Stimulated activated CD4-positive, alpha-beta T cell treated with anti-CD3 and anti-CD28 coated beads, Interleukin-1b, Interleukin-23, amount 100 ng/mL, for 1 hour (primary cell): ENCODE measurements at places on chromosomes 11 and 22.

- DNase-seq, result no peak
Measured at GRCh38 chr11:2091786-2092463, 47.3 kb downstream of the IGF2 start.

GRCh38 chr11:87212891-87213290 is 175.2 kb downstream of the TMEM135 start:
- no peak for DNase-seq

DNA sequence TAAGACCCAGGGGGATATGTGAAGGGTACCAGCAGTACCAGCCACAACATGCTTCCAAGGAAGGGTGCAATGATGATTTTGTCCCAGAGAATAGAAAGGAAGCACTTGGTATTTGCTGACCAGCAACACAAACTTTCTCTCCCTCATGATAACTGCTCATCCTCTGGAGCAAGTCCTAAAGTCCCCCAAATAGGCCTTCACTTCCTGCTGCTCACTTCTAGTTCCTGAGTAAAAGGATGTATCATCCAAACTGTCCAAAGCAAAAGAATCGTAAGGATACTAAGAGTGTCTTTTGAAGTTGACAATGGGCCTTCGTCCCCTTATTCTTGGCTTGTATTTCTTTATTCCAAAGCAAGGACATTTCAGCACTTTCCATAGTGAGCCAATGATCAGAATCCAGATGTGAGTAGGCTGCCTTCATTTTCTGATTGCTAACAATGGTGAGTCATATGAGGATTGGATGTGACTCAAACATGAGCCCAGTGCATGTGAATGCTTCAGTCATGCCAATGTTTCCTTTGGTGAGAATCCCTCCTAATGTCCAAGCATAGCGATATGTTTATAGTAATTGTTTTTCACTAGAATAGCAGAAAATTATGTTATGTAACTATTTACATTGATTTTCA is 243.4 kb upstream of the POU2AF2 start:
- no peak for DNase-seq

DNA sequence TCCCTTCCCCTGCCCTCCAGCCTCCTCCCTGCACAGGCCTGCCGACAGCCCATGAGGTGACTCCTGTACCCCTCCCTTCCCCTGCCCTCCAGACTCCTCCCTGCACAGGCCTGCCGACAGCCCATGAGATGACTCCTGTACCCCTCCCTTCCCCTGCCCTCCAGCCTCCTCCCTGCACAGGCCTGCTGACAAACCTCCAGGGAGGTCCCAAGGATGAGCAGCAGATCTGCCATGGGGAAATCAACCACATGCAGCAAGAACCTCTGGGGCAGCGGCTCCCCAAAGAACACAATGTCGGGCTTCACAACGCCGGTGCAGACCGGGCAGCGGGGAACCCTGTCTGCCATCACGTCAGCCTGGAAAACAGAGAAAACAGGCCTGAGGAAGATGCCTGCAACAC is 12.3 kb downstream of the SIRT3 start:
- DNase-seq, result no peak

GRCh38 chr22:47201186-47201995 is 438.9 kb downstream of the TBC1D22A start:
- DNase-seq, result no peak

DNA sequence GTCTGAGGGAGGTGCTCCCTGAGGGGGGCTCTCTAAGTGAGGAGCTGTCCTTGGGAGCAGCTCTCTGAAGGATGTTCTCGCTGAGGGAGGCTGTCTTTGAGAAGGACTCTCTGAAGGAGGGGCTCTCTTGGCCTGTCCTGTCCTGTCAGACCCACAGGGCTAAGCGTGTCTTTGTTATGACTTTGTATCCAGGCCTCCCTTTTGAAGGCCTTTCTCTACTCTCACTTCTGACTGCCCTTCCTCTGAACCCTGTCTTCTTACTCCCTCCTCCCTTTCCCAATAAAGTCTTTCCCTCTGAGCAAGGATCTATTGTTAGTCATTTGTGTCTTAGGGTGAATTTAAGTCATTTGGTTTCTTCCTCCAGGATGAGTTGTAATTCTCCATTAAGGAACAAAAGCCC is 330.1 kb upstream of the PLET1 start:
- no peak for DNase-seq

GRCh38 chr11:125481531-125481930 is 14.5 kb downstream of the FEZ1 start:
- DNase-seq, result no peak

GRCh38 chr11:72222106-72222891 is 2.3 kb upstream of the INPPL1 start:
- no peak for DNase-seq
